Stimulated activated CD8-positive, alpha-beta memory T cell treated with anti-CD3 and anti-CD28 coated beads, Interleukin-15, amount 100 ng/mL, for 24 hours (primary cell): ENCODE measurements at places on chromosomes 7 and 10.
A peak's percentile ranks its signal among the peaks of the same experiment; 100 is the strongest.

- no peak for DNase-seq
Observed at GRCh38 chr10:21162948-21163347, 265.8 kb upstream of the NEBL start.

DNA sequence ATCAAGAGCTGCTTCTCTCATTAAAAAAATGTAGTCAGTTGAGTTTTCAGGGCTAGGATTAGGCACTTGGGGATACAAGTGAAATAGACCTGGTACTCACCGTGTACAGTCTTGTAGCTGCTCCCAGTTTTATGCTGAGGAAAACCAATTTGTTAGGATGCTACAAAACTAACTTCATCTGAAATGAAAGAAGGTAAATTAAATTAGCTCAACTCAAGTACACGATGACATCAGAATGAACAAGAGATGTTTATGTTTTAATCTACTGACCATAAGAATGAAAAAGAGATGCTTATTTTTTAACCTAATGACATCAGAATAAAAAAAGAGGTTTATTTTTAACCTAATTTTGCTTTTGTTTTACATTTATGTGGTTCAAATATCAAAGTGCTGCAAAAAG, 73.7 kb downstream of the AP3M1 start:
- no peak for DNase-seq

DNA sequence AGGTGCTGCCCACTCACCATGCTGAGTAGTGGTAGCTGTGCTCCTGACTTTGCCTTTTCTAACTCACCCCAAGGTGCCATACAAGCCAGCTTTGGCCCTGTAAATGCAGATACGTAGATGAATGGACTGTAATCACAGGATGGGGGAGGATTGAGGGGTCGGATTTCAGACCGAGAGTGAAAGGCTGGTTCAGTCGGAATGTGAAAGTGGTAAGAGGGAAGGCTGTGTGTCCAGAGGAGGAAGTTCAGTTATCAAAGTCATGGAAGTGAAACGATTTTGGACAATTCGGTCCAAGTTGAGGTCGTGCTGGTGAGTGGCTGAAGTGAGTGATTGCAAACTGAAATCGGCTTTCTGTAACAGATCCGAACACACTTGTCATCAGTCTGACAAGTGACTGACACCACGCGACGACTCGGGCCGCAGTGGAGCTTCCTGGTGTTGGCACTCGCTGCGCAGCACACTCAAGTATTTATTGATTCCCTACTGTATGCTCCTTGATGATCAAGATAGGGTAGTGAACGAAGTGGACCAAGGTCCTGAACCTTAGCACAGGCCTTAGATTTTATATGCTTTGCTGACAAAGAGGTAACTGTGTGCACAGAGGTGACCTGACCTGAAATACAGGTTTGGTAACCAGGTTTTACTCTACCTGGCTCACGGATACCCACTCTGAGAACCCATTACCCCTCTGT, 10.5 kb downstream of the ZNF282 start:
- no peak for DNase-seq

DNA sequence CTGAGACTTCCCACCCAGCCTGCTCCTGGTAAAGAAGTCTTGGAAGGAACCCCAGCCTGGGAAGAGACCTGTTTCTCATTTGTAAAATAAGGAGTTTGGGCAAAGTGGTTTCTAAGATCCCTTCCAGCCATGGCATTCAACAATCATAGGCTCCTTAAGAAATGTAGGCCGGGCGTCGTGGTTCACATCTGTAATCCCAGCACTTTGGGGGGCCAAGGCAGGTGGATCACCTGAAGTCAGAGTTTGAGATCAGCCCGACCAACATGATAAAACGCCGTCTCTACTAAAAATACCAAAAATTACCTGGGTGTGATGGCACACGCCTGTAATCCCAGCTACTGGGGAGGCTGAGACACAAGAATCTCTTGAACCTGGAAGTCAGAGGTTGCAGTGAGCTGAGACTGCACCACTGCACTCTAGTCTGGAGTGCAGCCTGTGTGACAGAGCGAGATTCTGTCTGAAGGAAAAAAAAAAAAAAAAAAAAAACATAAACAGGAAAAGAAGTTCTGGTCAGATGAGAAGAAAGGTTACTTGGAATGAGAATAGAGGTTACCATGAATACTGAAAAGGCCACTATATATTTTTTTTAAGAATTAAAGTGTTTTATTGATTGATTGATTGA, 15.9 kb downstream of the DLG5 start:
- DNase-seq = no peak

- DNase-seq = no peak
Observed at GRCh38 chr7:2651336-2651735, 19.6 kb downstream of the TTYH3 start.

GRCh38 chr7:115869190-115869589, 161.4 kb downstream of the TFEC start:
- no peak for DNase-seq

DNA sequence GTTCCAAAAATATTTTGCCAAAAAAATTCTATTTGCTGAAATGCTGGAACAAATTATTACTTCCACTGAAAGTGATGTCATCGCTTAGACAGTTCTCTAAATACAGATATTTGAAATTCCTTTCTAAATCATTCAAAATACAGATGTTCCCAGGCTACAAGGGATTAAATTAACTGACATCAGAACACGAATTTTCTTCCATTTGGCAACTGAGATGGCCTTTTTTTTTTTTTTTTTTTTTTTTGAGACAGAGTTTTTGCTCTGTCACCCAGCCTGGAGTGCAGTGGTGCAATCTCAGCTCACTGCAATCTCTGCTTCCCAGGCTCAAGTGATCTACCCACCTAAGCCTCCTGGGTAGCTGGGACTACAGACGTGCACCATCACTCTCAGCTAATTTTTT, 57.0 kb downstream of the P4HA1 start:
- no peak for DNase-seq

- DNase-seq = no peak
Observed at GRCh38 chr7:81618396-81619014, 151.3 kb downstream of the HGF start.

GRCh38 chr10:36500266-36500665, 625.1 kb upstream of the ANKRD30A start:
- no peak for DNase-seq

GRCh38 chr10:72270607-72271281, 3.0 kb upstream of the DDIT4 start:
- DNase-seq = no peak

GRCh38 chr10:683448-684071, 5.9 kb downstream of the DIP2C start:
- DNase-seq = no peak

DNA sequence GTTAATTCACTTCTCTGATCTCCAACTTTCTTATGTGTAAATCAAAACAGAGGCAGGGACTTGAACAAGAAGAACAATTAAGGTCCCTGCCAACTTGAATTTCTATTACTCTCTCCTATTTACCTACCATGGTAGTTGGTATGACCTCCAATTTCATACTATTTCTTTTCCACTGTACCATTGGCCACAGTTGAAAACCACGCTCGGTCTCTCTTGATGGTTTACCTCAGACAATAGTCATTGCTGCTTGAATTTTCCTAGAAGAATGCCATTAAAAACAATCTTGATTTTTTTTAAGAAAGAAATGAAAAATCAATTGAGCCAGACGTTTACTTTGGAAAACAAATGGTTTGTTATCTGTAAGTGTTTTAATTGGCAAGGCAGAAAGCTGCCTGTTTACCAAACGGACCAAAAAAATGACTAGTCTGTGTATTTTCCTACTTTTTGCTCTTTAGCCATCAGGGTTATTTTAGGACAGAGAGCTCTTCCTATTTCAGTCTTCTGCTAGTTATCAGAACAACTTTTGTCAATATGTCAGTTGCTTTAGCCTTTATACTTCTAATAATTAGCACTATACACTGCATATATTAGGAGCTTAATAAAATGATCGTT, 157.5 kb upstream of the PLXDC2 start:
- DNase-seq = no peak

DNA sequence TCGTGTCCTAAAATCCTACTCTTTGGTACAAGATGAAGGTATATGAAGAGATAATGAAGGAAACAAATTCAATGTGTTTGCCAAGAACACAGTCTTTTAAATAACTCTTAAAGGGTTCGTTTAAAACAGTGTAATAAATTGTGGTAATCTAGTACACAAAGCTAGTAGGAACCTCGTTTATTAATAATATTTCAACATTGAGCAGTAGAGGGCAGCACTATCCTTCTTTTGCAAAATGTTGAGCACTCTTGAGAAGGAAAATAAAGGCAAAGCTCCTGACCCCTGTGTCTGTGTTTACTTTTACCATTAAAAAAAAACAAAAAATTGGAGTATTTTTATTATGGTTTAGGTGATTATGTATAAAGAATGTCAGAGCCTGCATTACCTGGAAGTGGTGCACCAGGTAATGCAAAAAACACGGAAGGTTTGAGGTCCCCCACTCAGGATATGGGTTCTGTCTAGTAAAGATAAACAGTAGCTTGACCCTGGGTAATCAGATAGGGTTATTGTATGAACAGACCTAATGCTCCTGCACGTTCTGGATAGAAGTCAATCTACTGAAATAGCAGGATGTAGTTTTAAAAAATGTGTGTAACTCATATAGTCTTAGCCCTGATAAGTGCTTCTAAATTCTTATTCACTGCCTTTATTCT, 5.7 kb upstream of the GOT1 start:
- no peak for DNase-seq

DNA sequence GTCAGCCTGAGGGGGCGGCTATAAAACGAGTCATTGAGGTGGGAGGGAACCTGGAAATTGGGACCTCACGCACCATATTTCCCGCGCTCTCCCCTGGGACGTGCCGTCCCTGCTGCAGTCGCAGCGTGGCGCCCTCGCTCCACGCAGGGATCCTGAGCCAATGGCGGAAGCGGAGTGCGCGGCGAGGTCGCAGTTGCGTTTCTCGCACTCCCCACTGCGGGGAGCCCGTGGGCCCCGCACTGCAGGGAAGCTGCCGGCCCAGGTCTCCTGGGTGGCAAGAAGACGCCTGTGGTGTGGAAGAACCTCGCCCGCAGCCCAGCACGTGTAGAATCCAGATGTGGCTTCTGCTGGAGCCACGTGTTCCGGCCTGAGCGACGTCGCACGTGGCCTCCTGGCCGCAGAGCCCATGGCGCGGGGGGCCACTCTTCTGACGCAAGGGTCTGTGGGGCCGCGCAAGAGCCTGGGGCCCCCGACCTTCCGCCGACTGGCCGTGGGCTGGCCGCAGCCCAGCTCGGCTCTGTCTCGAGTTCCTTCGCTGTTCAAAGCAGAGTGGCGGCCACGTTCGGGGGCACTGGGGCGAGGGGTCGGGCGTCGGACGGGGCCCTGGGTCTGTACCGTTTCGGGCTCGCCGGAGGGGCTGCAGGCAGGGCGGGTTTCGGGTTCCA, 26.4 kb downstream of the HIF1AN start:
- peak; percentile 41 for DNase-seq

GRCh38 chr7:139043823-139044812, 8.3 kb upstream of the ZC3HAV1L start:
- peak; percentile 14 for DNase-seq

DNA sequence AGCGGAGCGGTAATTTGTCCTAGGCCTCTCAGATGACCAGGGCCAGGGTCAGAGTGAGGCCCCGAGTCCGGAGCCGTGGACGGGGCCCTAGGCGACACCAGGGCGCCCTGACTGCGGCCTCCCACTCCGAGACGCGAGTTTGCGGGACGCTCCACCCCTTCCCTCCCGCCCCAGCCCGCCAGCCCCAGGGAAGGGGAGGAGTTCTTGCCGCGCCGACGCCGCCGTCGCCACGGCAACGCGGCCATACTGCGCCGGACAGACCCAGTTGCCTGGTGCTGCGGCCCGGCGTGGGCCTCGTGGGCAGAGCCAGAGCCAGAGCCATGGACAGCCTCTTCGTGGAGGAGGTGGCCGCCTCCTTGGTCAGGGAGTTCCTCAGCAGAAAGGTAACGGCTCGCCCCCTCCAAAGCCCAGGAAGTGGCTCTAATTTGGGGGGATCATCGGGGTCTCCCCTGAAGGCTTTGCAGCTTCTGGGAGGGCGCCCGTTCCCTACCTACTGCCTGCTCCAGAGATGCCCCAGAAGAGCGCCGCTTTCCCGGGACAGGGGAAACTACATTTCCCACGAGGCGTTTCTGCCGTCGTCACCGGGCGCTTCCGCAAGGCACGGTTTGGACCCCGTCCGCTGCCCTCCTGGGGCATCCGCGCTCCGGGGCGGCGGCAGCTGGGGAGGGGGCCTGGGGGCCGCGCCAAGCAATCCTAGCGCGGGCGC, at the start of gene MINDY4:
TSS of gene MINDY4 (plus strand) at position 244 of the 706 bp plus-strand sequence. CDS start at position 321, 77 bp downstream.
- peak; percentile 28 for DNase-seq

GRCh38 chr7:29598613-29599012, 35.0 kb downstream of the PRR15 start:
- DNase-seq = no peak

- no peak for DNase-seq
Observed at GRCh38 chr10:130750441-130750840, 561.1 kb downstream of the TCERG1L start.

DNA sequence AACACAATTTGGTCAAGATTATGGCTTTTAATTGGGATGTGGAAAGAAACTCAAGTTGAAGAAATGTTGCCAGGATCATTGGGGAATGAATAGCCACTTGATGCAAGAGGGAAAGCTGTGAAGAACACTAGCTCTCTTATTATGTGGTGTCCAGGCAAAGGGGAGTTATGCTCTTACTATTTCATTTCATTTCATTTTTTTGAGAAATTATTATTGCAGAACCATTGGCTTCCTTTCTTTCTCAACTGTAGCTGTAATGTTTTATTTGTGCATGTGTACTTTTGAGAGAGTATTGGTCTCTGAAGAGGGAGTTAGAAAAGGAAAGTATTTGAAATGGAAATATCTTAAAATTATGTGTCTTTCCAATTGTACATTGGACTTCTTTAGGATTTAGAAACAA, 312.6 kb upstream of the BMPER start:
- no peak for DNase-seq

DNA sequence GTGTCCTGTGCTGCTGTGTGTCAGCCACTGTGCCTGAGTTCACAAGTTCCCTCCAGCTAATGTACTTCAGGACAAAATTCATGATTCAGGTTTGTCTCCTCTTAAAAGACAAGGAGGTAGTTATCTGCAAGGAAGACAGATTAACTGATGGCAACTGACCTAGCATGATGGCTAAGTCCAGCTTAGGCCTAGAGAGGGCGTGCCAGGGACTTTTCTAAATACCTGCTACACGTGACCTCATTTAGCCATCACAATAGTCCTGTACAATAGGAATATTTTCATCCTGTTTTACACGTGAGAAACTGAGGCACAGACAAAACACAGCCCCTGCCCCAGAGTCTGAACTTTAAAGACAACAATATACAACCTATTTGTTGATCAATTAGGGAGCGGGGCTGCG, 275.7 kb downstream of the XPNPEP1 start:
- no peak for DNase-seq

GRCh38 chr7:95840953-95841950, 68.9 kb downstream of the DYNC1I1 start:
- no peak for DNase-seq

GRCh38 chr7:148121401-148121800, 469.2 kb upstream of the C7orf33 start:
- no peak for DNase-seq

DNA sequence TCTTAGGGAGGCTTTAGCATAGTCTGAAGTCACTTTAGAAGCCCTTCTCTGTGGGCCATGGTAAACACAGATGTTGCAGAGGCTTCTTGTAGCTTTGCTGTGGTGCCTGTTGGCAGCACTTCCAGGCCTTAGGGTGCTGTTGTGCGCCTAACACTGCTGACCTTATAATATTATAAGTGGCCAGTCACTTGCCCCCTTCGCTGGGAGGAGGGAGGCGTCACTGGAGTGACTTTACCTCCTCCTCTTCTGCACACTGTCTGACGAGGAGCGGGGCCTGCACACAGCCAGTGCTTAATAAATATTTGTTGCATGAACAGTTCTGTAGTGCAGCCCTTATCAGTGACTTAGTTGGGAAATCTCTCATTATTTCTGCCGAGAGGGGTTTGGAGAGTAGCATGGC, 63.3 kb downstream of the WDR37 start:
- DNase-seq = no peak
